ENCODE measurements at places on chromosomes 5 and 9.

- DNase-seq: no peak
Observed at GRCh38 chr5:16090270-16090669, 89.3 kb downstream of the MARCHF11 start.

DNA sequence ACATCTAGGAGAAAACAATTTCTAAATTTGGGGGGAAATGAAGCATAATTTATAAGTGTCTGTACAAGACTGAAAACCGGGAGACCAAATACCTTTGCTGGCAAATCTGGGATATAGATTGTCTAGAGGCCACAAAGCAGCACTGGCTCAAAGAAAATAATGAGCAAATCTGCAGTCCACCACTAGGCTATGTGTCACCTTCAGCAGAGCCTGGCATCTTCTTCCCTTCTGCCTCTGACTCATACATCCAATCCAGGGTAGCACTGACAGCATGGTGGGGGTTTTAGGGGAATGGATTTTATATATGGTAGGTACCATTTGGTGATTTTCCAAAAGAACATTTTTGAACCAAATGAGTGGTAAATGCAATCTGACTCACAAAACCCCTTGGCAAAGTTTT is 12.8 kb downstream of the FAM81B start:
- DNase-seq: no peak

DNA sequence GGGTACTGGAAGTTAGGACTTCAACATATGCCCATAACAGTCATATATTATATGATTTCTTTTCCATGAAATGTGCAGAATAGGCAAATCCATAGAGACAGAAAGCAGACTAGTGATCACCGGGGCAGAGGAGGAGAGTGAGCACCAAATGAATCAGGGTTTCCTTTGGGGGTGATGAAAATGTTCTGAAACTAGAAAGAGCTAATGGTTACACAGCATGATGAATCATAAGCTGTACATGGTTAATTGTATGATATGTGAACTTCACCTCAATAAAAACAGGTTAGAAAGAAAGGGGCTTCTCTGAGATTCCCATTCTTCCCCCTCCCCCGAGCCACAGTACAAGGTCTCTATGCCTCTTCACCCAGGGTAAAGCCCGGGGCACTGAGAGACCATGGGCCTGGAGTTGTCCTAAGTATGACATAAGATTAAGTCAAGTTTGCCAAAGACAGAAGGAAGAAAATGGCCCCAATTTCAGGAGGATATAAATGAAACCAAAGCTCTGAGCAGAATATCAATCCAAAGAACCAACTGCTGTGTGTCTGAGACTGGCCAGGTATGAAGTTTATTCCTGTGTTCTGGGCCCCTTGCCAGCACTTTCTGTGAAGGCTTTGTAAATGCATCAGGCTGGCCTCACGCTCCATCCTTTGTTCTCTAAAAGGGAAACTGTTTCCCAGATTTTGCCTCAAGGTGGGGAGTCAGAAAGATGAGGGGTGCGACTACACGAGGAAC is 243.8 kb downstream of the CDK5RAP2 start:
- DNase-seq: no peak

DNA sequence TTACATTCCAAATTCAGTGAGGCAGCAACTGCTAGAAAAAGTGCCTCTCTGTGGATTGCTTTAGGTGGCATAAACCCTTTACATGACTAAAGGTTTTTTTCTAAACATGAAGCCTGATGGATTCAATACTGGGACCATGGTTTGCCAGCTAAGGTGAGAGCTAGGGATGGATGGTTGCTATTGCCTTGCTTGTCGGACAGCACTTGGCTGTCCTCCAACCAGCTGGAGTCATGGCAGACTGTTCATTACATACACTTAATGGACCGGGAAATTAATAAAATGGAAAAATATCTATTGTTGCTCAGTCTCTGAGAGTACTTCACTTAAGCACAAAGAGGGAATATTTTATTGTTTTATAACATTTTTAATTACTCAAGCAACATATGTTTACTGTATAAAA is 116.9 kb upstream of the TRPC7 start:
- DNase-seq: no peak

- DNase-seq: no peak
Observed at GRCh38 chr5:117681431-117682254, 1107.0 kb upstream of the SEMA6A start.

All from erythroblast (primary cell).